Ascending aorta (tissue), 2 donors: ENCODE measurements at places on chromosomes 13 and 19. TPM values are rescaled to one million over a fixed set of nuclear protein-coding genes. Genes with fewer than 3 reads are reported as not detected.

DNA sequence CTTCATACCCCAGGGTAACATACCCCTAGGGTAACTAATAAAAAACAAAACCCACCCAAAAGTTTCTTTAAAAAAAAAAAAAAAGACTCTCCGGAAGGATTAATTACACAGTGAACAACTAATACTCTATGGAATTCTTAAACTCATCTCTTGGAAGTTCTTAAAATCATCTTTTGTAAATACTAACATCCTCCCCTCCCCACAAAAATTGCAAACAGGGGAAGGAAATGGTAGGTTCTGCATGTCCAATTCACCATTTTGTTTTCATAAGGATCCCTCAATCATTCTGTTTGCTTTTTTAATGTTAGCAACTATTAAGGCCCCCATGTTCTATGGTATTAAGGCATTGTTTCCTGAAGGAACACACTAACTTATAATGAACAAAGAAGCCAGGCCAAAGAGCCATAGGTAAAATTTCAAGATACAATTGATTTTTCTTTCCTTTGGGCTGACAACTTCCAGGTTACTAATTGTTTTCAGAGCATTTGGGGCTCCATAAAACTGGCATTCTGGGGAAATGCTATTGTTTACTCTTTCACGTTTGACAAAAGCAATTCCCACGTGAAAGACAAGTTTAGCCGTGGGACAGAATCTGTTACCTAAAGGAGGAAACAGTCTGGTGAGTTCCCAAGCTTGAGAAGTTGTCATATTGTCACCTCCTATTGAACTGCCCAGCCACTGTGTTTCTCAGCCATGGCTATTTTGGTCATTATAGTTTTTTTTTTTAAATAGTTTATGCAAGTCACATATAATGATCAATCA, 107.0 kb downstream of the FLT1 start:
- DNase-seq = no peak
- no peak overlapping the region for H3K27ac ChIP-seq
- no peak overlapping the region for H3K4me3 ChIP-seq

DNA sequence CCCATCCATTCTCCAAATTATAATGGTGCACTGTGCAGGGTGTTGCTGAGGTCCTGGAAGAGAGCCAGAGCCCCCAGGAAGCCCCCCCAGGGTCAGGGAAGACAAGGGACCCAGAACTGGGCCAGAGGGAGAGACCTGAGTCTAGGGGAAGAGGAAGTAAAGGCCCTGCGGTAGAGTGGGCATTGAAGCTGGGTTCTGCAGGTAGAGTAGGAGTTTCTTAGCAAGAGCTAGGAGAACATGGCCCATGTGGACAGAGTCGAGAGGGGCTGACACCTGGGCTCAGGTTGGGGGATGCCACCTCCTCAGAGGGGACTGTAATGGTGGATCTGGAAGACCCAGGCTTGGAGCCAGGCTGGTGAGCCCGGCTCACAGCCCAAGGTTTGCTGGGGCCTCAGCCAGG, 17.0 kb upstream of the ONECUT3 start:
- no peak for DNase-seq
- no peak overlapping the region for H3K4me3 ChIP-seq
- H3K27ac ChIP-seq = no peak overlapping the region
- no peaks in the 10 kb centered on the region for H3K4me1 ChIP-seq

The MYO16 gene
- not detected for total RNA-seq

The ACER1 gene
- total RNA-seq = not detected

DNA sequence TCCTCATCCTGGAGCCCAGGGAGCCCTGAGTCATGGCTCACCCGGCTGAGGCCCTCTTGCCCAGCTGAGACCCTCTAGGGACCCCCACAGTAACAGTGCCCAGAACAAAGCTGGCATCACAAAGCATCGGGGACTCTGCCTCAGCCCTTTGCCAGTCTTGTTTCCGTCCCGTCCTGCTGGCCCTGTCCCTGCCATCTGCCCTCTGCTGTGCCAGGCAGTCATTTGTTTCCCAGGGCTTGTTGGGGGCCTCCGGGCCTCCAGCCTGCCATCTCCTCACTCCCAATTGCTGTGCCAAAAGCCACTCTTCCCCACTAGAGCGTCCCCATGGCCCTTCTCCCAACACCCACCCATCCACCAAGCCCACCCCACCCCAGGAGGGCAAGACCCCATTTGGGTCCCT, 64.2 kb downstream of the SMARCA4 start:
- H3K27ac ChIP-seq = no peak overlapping the region
- no peak for DNase-seq
- peaks cover 95% of the 10 kb centered on the region for H3K36me3 ChIP-seq
- H3K27me3 ChIP-seq = no peaks in the 10 kb centered on the region

- no peak overlapping the region for H3K27ac ChIP-seq
- no peaks in the 10 kb centered on the region for H3K27me3 ChIP-seq
- no peak overlapping the region for H3K4me3 ChIP-seq
Observed at GRCh38 chr13:70622796-70623195, 514.5 kb upstream of the KLHL1 start.

The IGFL2 gene
- not detected for total RNA-seq
